ENCODE measurements at places on chromosomes 2 and 18.

DNA sequence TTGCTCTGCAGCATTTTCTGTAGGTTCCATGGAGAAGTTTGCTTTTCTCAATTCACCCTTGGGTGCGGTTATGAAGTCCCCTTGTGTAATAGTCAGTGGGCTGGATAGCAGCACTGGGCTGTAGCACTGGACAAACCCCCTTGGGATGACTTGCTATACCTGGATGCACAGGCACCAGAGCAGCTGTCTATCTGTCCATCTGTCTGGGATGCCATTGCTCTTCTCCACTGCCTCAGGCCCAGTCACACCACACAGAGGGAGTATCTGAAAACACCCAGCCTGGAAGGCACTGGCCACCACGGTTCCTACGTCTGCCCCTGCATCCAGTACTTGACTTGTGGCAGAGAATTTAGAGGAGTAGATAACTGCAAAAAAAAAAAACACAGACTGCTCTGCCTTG is 254.5 kb downstream of the TFCP2L1 start:
- DNase-seq: no peak

GRCh38 chr2:239873656-239874635 is 151.2 kb downstream of the NDUFA10 start:
- DNase-seq: no peak

- no peak for DNase-seq
Observed at GRCh38 chr2:241445426-241445825, 63.0 kb downstream of the STK25 start.

GRCh38 chr18:77111449-77111848 is 21.1 kb downstream of the MBP start:
- peak; percentile 96 for DNase-seq

DNA sequence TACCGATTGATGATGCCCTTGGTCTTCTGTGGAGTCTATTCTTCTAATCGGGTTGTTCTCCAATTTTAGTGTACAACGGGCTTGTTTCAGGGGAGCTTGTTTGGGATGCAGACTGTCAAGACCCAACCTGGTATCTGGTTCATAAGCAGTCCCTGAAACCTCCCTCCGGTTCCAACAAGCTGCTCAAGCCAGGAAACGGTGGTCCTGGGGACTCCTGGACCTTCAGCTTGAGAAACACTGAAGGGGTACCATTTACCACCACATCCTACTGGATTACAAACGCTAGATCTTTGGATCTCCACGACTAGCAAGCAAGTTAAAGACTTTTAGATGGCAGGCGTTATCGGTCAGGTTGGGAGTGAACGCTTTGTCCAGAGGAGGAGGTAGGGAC is 2.0 kb downstream of the BCL2 start:
- DNase-seq: no peak

DNA sequence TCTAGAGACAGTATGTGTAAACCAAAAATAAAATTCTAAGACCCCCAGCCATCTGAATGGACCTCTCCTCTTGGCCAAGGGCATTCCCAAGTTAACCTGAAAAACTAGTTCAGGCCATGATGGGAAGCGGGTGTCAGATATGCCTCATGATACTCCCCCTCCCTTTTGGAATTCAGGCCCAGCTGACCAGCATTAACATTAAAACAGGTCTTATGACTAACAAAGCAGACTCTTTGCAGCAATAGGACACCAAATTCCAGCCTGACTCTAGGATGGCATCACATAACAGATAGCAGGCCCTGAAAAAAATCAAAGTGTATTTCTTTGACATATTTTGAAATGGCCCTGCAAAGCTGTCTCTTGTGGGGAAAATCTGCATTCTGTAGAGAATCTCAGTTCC is 73.3 kb upstream of the L3MBTL4 start:
- DNase-seq: no peak

DNA sequence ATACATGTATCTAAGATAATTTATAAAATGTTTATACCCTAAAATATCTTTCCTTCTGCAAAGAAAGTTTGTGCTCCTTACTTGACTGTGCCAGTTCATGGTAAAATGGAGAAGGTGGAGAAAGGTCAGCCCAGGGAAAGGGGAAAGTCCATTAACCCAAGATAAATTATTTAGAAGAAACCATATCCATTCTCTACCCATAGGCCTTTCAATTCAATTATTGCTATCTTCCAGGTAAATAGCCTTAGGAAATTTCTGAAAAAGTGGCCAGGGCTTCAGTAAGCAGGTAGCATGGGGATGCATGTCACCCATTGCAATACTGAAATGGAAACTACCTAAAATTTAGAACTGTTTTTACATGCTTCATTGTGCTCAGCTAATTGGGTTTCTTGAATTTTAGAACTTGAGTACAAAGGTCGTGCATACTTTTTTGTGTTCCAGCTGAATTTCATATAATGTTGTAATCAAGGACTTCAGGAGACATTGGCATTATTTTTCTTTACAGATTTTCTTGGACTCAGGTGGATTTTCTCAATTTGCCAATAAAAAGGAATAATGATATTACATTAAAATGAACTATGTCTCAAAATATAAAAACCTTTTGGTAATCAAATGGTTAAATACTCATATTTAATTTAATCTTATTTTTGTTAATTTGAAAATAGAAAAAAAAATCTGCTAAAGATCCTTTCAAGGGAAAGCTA is 124.9 kb downstream of the CSRNP3 start:
- DNase-seq: no peak

GRCh38 chr2:156933645-156934225 is 323.8 kb upstream of the GALNT5 start:
- no peak for DNase-seq

DNA sequence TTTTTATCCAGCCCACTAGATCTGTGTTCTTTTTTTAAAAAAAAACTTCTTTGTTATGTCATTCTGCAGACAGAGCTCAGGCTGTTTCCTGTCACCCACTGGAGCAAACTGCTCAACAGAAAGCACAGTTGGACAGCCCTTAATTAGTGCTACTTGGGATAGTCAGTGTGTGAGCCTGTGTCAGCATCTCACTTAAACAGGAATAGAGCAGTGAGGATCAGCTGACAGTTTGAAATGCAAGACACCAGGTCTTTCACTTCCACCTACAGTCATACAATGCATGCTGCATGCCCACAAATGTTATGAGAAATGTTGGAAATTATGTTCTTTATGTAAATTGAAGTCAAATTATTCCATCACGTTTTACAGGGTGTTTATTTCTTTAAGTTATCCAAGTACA is 174.9 kb downstream of the NR4A2 start:
- DNase-seq: no peak

DNA sequence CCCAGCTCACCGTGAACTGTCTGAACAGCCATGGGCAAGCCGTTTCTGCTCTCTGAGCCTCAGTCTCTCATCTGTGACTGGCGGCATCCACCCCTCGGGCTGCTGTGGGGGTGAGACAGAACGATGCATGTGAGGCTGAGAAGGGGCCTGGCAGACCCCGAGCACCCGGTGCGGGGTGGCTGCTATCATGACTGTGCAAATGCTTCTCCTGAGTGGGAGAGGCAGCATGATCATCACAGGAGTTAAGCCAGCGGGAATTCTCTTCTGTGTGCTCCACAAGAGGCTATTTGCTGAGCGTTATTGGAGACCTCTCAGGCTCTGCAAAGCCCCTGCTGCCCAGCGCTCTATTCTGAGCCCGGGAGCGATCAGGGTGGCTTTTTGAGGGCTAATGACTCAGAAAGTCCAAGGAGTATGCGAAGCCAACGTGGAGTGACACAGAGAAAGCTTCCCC is 45.8 kb upstream of the ID2 start:
- no peak for DNase-seq
